ENCODE measurements at places on chromosomes 12 and 14.

DNA sequence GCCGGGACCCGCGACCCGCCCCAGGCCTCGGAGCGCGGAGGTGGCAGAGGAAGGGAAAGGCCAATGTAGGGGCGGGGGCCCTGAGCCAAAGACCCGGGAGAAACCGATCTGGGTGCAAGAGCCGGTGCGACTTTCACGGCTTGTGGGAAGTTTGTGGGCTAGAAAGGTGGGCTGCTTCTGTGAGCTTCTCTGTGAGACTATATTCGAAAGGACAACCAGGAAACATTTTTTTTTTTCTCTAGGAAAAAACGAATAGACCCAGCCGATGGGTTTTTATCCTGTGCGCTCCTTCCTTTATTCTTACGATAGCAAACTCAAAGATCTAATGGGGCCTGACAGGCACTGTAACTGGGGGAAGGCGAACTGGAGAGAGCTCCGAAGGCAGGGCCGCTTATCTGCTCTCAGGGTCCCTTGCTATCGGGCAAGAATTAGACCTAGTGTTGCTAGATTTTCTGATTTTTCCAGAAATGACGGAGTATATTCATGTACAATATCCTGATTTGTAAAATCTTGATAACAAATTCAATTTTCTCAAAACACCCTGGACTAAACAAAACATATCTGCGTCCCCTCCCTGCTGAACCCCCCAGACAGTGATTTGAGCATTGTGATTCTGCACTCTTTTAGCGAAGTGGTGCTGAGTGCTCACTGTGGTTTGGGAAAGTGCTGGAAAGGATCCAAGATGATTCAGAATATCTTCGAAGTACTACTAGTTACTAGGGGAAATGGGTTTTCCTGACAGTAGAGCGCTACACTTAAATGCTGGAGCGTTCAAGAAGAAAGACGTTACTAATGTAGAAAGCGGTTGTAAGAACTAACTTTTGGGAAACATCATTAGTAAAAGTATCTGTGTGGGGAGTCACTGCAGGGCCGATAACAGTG, 563 bp upstream of the STXBP6 start:
- no peak for DNase-seq

- DNase-seq: no peak
These were observed 8.7 kb downstream of the SAV1 start for GRCh38 chr14:50659327-50659974.

GRCh38 chr12:102478405-102479098, 1.8 kb downstream of the IGF1 start:
- no peak for DNase-seq

GRCh38 chr12:71870416-71870815, 30.9 kb downstream of the TBC1D15 start:
- DNase-seq: no peak

DNA sequence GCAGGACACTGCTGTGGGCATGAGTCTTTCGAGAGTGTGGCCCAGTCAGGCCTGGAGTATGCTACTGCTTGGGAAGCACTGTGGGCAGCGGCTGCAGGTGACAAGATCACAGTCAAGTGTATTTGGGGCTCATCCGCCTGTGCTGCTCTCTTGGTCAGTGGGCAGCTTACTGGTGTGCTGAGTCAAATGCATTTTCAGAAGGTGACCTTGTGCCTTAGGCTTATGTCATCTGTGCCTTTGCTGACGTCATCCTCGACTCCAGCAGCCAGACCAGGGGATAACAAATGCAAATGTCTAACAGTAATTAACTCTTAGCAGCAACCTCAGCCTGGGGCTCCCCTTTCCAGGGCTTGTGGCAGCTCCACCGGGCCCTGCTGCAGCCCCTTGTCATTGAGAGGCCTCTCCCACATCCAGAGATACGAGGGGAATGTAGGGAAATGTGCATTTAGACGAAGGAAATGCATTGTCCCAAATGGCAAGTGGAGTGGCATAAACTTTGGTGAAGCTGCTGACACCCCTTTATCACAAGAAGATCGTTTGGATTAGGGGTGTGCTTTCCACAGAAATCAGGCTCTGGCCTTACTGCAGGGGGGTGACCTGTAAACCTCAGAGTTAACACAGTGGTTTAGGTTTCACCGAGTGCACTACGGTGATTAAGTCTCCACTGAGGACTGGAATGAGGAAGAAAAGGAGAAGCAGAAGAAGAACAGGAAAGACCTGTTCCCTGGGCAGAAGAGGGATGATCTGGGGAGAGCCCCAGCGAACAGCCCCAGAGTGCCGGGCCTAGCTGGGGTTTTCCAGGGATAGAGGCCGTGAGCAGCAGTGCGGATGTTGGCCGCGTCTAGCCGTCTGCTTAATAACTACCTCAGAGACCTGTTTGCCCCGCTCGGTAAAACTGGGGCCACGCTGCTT, 39.7 kb downstream of the PSMA6 start:
- no peak for DNase-seq

DNA sequence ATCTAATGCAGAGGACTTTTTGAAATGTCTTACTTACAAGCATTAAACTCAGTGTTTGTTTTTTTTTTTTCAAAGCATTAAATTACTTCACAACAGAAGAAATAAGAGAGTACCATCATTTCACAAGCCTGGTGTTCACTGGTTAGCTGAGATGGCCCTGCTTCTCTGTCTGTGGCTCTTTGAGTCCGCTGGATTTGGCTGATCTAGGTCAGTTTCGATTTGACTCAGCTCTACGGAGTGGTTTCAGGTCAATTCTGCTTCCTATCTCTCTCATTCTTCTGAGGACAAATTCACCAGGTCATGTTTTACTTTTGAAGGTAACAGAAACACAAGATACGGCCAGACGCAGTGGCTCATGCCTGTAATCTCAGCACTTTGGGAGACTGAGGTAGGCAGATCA, 1066.1 kb downstream of the FLRT2 start:
- no peak for DNase-seq

GRCh38 chr14:50657753-50658152, 10.4 kb downstream of the SAV1 start:
- no peak for DNase-seq

GRCh38 chr14:75285331-75285730, 6.7 kb downstream of the FOS start:
- DNase-seq: no peak

DNA sequence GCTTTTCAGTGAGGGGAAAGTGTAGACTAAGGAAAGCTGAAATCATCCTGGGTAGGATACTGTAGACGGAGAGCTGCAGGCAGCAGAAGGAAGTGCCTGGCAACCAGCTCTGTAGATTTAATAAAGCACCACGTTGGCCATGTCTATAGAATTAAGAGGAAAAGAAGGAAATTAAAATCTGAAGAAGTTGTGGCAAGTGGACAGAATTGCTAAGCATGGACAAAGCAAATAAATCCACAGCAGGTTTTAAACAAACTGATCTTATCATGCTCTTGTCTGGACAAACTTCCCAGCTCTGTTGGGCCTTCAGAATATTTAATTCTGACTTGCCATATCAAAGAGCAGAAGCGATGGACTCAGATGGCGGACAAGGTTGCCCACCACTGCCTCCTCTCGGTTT, 27.2 kb upstream of the EVL start:
- no peak for DNase-seq

GRCh38 chr14:98953551-98954348, 318.2 kb downstream of the BCL11B start:
- no peak for DNase-seq

DNA sequence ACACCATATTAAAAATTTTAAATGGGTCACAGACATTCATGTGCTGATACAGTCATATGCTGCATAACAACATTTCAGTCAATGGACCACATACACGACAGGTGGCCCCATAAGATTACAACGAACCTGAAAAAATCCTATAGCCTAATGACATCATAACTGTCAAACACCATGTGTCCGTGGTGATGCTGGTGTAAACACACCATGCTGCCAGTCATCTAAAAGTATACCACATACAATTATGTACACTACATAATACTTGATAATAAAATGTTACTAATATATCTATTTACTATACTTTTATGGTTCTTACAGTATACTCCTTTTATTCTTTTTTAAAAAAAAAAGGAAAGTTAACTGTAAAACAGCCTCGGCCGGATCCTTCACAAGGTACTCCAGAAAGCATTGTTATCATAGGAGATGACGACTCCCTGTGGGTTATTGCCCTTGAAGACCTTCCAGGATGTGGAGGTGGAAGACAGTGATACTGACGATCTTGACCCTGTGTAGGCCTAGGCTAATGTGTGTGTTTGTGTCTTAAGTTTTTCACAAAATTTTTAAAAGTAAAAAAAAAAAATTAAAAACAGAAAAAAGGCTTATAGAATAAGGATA, 5.0 kb upstream of the TDG start:
- no peak for DNase-seq

DNA sequence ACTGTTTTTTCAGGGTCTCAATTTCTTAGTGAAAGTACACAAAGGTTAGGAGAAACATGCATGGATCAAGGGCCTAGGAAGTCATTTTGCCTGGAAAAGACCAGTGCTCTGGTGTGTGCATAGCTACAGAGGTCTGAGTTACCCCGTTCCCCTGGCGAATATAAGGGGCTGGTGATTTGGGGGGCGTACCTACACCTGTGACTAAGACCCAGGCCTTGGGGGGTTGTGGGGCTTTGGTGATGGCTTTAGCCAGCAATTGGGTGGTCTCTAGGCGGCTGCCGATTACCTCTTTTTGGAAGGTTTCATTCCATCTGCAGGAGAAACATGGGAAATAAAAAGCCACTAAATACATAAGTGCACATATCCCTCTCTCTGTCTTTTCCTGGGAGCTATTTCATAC, 1.1 kb downstream of the SDR39U1 start:
- DNase-seq: no peak

Measured in activated effector memory CD4-positive, alpha-beta T cell treated with Interleukin-2 at 50 U/mL for 16 hours (primary cell).